ENCODE measurements at places on chromosomes 3 and 15.

GRCh38 chr15:88258093-88258641 is 1.6 kb upstream of the NTRK3 start:
- DNase-seq, result peak; percentile 49

DNA sequence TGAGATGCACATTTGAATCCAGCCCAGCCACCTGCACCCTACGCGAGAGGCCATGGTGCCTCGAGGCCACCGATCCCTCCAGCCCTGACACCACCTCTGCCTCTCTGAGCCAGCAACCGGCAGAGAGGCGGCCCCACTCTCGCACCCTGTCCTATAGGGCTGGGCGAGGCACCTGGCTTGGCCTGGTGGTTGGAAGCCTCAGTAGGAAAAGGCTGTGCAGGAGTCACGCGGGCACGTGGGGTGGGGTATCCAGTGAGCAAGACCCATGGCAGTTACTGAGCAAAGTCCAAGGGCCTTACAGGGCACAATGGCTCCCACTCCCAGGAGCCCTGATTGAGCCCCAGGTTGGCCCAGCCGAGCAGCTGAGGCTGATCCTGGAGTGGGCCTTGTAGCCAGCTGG is 12.4 kb upstream of the DUSP7 start:
- no peak for DNase-seq

DNA sequence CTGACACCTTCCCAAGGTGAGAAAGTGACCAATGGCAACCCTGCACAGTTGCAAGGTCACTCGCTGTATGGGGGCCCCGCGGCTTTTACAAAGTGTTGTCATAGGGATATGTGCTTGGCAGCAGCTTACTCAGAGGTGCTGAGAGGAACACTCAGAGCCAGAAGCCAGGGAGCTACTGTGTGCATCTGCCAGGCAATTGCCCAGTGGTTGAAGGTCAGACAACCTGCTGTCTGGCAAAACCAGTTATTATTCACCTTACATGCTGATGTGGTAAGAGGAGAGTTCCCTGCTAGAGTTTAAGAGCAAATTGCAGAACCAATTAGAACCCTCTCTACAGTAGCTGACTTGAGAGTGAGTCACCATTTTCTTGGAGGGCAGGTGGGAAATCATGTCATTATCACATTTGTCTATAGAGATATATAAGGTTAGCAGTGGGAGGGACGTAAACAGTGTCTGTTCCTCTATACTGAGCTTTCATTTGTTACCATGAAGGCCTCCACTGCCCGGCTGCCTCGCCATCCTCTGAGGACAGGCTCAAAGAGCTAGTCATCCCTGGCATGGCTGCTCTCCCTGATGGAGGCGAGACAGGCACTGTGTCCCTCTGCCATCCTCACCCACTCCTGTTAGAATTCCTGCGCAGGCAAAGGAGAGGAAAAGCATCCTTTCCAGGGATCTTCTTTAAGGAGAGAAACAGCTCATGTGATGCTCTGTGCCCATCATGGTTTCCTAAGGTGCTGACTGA is 274.4 kb downstream of the PLCL2 start:
- DNase-seq, result no peak

DNA sequence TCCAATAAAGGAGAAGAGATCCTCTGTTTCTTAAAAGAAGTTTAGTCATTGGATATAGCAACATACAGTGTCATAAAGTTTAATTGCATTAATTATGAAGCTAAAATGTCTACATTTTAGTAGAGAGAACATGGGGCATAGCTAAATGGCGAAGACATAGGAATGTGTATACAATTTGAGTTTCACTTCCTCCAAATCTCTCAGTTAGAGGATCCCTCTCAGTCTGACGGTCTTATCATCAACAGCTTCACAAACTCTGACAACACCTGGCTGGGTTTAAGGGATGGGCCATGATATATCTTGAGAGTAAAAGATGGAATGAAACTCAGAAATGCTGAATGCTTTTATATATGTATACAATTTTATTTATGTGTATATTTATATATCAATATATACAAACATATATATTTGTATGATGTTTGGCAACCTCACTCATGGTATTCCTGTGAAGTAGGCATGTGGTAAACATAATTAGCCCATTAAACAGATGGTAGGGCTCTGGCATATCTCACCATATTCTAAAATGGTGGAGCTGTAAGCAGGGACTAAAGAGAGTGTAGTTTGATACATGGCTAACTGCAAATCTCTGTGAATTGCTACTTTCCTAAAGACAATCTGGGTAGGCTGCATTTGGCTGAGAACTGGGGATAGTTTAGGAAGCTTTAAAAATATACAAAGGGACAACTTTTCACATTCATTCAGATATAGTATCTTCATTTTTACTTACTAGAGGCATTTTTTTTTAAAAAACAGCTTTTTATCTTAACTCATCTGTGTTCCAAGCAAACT is 111.6 kb downstream of the TIGIT start:
- no peak for DNase-seq

- DNase-seq, result no peak
Observed at GRCh38 chr3:157104928-157105652, 54.9 kb downstream of the CCNL1 start.

- no peak for DNase-seq
Observed at GRCh38 chr3:190173426-190173825, 52.7 kb upstream of the P3H2 start.
